ENCODE measurements at places on chromosomes 16 and 17.

- DNase-seq: no peak
Observed at GRCh38 chr16:10245002-10245401, 62.8 kb upstream of the GRIN2A start.

- DNase-seq: no peak
Observed at GRCh38 chr17:36920032-36921005, 17.0 kb upstream of the LHX1 start.

DNA sequence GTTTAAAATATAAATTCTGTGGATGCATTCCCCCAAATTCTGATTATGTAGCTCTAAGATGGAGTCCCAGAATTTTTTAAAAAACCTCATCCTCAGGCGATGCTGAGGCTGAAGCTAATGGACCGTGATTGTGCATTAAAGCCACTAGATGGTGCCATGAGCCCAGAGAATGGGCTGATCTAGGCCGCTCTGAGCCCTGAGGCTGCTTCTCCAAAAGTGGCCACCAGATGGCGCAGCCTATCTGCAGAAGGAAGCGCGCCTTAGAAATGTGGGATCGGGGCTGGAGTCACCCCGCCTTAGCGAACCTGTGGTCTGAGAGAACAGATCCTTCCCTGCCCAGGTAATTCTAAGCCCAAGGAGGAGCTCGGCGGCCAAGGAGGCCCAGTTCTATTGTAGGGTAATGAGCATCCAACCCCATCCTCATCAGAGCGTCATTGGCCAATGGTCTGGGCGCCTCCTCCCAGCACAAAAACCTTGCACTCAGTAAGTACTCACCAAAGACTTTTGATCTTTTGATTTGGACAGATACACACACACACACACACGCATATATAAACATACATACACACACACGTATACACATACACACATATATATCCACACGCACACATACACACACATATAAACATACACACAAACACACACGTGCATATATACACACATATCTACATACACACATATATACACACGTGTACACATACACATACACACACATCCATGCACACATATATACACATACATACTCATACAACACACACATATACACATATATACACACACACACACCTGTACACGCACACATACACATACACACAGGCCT, 13.7 kb upstream of the MMP2 start:
- DNase-seq: peak; percentile 84

DNA sequence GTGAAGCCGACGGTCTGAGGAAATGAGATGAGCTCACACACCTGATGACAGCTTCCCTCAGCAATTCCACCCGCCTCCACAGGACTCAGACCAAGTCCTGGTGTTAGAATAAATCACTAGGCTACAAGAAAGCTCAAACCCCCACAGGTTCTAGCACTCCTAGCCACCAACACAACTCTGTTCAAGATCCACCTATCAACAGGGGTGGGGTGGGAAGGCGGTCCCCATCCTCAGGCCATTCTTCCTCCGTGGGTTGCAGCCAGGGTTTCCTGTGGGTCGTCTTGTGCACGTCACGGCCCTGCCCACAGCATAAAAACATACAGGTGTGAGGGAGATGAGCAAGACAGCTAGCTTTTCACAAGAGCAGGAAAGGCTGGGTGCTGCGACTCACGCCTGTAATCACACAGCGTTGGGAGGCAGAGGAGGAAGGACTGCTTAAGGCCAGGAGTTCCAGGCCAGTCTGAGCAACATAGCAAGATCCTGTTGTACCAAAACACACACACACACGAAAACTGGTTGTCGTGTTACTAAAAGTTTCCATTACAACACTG, 81.1 kb downstream of the ANKRD11 start:
- DNase-seq: no peak

DNA sequence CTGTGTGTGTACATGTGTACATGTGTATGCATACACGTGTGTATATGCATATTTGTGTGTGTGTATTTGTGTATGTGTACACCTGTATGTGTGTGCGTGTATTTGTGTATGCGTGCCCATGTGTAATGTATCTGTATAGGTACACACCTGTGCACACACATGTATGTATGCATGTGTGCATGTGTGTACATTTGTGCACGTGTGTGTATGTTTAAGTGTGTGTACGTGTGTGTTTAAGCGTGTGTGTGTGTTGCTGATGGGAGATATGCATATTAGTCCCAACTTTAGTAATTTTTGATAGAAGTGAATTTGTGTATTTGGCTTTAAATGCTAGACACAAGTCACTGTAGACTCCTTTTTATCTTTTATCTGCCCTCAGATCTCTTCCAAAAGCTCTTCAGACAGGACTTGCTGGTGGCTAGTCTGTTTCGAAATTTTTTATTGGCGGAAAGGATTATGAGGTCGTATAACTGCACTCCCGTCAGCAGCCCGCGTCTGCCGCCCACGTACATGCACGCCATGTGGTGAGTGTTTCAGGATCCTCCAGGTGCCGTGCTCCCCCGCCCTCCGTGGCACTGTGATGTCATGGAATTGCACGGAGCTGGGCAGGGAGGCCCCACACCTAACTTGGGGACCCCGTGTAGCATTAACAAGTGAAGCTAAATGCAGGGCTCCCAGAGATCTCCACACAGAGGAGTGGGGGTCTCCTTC, 168.8 kb upstream of the CHMP6 start:
- no peak for DNase-seq

DNA sequence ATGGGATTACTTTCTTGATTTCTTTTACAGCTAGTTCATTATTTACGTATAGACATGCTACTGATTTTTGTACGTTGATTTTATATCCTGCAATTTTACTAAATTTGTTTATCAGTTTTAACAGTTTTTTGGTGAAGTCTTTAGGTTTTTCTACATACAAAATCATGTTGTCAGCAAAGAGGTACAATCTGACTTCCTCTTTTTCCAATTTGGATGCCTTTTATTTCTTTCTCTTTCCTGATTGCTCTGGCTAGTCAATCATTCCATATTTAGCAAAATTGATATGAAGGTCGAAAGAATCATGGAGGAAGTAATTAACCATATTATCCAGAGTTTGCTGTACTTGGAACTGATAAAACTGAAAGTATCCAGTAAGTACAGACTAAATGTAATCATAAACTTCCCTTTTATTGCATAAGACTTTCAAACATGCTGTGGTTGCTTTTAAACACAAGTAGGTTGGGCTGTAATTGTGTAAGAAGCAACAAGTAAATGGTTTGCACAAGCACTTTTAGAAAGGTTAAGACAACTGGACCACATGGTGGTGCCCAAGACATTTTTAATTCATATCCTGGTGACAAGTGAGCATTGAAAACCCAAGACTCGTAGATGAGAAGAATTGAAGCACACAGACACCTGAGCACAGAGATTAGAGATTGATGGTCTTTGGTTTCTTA, 8.4 kb downstream of the GDE1 start:
- DNase-seq: no peak

Measured in left hindlimb (tissue), 1 donor.